ENCODE measurements at places on chromosomes 6 and 20.

DNA sequence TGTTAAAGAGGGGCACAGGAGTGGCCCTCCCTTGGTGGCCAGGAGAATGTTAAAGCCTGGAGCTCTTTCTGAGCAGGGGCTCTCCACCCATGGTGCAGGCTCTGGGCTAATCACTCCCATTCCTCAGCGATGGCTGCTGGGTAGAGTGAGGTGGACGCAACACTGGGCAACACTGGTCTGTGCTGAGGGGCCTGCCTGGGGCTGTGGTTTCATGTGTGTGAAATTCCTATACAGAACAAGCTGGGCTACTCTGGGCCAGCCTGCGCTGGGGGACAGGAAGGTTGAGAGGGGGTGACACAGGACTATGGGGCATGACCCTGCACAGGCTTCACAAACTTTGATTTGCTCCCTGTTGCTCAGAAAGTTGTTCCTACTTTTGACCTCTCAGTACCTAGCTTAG, 392.6 kb downstream of the ZFAND3 start:
- DNase-seq, result no peak

DNA sequence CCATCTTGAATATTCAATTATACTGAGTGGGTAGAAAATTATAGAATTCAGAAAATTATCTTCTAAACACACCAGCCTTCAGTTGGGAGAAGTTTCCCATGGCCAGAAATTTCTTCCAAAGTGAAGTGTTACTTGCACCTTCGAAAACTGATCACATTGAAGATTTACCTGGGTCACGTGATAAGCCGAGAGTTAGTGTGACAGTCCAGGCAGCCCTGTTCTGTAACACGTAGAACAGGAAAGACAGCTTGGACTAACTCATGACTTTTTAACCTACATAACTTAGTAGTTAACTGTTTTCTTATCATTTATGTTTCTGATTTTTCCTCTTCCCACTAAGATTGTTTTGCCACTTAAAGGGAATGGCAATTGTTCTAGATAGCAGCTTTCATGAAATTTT, 118.3 kb upstream of the MTHFD1L start:
- DNase-seq, result no peak

DNA sequence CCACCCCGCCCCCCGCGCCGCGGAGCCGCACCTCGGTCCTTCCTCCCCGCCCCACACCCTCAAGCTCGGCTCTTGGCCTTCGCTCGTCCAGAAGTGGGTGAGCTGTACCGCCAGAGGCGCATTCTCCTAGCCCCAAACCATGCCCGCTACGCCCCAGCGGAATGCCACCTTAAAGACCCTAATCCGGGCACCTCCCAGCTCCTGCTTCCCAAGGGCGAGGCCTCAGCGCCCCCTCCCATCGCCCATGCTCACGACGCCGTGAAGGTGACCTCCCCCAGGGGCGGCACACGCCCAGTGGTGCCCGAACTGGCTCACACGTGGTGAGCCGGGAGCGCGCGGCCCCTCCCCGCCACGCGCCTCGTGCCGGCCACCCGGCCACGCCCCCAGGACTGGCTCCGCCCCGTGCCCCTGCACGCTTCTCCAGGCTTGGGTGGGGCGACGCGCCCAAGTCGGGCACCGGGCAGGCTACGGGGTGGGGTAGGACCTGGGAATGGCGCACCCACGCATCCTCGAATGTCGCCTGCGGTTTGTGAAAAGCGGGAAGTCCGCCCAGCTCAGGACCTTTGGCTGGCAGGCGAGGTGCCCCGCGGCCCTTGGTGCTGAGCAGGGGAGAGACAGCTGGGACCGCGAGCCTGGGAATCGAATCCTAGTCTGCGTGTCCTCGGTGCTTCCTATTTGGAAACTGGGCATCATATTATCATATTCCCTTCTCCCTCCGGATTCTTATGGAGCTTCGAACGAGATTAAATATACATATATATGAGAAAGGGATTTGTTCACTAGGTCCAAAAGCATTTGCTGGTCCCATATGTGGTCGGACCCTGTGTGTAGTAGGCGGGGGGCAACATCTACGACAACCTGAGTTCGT, 941 bp upstream of the SOX12 start:
- DNase-seq, result peak; percentile 88

DNA sequence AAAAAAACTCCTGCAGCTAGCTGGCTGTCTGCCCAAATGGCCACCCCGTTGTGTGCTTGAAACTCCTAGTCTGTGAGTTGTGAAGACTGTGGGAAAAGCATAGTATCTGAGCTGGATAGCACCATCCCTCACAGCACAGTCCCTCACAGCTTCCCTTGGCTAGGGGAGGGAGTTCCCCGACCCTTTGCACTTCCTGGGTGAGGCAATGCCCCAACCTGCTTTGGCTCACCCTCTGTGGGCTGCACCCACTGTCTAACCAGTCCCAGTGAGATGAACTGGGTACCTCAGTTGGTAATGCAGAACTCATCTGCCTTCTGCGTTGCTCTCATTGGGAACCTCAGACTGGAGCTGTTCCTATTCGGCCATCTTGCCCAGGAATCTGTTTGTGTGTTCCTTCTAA, 260.6 kb upstream of the STXBP5 start:
- DNase-seq, result no peak
